ENCODE measurements at places on chromosomes 7 and 10.

DNA sequence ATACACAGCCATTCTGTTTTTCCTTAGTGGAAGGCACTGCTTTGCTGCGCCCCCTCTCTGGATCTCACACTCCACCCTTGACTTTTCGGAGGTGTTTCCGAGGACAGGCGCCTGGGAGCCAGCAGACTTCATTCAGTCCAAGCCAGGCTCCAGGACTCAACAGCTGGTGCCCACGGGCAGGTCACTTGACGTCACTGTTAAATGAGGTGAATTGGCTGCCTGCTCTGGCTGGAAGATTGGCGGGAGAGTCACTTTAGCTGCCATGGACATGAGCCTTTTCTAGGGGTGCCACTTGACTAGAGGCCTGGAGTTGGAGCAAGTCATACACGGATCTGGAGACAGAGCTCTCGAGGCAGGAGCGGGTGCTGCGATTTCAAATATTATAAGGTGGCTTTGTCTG lies 3.2 kb downstream of the HTRA1 start:
- DNase-seq = no peak

DNA sequence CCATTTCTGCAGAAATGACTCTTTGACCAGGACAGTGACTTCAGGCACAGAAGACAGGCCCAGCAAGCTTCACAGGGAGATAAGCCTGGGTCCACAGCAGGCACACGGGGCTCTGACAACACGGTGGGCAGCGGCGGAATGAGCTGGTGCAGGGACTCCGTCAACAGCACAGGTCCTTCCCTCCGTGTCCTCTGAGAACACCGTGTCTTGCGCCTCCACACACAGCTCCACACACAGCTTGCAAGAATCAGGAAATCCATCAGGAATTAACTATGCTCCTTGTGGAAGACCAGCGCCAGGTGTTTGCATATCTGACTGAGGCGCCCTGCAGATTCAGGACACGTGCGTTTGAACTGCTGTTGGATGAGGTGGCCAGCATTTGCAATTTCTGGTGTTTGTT lies 39.6 kb downstream of the TCERG1L start:
- DNase-seq = no peak

DNA sequence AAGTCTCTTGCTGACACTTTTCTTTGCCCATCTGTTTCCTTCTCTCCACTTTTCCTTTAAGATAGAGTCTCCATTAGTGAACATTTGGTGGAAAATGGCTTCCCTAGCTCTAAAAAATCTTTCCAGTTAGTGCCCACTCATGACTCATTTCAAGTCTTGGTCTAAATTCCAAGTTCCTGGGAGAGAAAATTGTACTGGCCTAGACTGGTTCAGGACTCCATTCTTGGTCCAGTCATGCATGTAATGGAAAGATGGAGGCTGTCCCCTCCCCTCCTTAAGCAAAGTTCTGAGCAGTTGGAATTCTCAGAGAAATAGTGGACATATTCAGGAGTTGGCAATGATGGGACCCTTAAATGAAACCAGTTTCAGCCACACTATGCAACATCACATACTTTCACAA lies 3.8 kb upstream of the ALDH18A1 start:
- DNase-seq = no peak

DNA sequence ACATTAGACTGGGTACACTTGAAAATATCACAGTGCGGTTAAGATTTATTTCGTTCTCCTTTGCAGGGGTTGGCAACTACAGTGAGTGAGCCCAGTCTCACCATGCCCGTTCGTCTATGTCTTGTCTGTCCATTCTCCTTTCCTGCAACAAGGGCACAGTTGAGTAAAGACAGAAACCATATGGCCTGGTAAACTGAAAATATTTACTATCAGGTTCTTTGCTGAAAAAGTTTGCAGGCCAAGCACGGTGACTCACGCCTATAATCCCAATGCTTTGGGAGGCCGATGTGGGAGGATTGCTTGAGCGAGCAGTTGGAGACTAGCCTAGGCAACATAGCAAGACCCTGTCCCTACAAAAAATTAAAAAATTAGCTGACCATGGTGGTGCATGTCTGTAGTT lies 11.4 kb upstream of the KCTD7 start:
- DNase-seq = no peak

DNA sequence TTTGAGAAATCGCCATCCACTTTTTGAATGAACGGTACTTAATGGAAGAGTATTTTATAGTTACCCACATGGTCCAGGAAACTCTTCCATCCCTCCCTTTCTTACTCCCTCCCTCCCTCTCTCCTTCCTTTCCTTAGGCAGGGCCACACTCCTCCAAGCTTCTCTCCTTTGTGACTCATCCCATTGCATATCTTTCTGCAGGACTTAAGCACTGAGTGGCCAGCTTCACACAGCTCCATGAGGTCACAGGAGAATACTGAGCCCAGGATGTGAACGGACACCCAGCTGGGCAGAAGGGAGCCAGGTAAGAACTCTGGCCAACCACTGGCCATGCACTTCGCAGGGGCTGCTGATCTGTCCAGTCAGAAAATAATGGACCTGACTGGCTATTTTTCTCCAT lies 189.7 kb upstream of the ADCY1 start:
- DNase-seq = no peak

DNA sequence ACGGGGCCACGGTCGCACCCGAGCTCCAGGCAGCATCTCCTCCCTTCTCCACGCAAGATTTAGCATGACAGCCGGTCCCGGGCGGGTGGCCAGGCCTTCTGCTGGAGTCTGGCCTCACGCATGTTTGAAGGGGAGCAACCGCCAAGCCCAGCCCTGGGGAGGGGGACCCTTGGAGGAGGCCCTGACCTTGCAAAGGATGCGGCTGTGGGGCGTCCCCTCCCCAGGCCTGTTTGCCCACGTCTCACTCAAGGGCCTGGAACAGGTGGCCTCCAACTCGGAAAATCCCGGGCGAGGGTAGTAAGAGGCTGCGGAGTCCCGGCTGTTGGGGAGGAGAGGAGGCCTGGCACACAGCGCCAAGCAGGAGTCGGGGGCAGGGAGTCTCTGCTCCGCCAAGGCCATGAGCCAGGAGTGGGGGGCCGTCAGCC lies 50.6 kb upstream of the DPYSL4 start:
- no peak for DNase-seq

- no peak for DNase-seq
Observed at GRCh38 chr10:78443900-78444571, 410.4 kb downstream of the RPS24 start.

- DNase-seq = no peak
Observed at GRCh38 chr10:4331150-4331549, 494.9 kb upstream of the AKR1E2 start.

- DNase-seq = no peak
Observed at GRCh38 chr10:125482108-125482507, 200.9 kb downstream of the TEX36 start.

GRCh38 chr10:86671985-86672710 lies 3.8 kb downstream of the LDB3 start:
- no peak for DNase-seq

GRCh38 chr7:9083837-9084236 lies 650.4 kb downstream of the NXPH1 start:
- no peak for DNase-seq

- DNase-seq = no peak
Observed at GRCh38 chr7:6628045-6628444, 9.1 kb upstream of the ZNF316 start.

DNA sequence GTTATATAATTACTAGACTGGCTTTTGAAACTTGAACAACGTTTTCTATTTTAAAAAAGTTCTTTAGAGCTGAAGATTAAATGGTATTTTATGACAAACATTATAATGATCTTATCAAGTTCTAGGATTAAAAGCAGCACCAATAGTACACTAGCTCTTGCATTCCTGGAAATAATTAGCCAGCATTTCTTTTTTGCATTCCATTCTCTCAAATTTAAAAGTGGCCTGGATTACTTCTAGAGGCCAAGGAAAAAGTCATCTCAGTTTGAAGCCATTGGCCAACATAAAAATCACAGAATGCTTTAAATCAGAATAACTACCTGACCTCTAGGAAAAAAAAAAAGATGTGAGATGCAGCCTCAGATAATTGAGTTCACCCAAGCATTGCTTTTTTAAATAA lies 1326.4 kb upstream of the SORCS1 start:
- DNase-seq = no peak
